ENCODE measurements at places on chromosomes 5 and 9.

DNA sequence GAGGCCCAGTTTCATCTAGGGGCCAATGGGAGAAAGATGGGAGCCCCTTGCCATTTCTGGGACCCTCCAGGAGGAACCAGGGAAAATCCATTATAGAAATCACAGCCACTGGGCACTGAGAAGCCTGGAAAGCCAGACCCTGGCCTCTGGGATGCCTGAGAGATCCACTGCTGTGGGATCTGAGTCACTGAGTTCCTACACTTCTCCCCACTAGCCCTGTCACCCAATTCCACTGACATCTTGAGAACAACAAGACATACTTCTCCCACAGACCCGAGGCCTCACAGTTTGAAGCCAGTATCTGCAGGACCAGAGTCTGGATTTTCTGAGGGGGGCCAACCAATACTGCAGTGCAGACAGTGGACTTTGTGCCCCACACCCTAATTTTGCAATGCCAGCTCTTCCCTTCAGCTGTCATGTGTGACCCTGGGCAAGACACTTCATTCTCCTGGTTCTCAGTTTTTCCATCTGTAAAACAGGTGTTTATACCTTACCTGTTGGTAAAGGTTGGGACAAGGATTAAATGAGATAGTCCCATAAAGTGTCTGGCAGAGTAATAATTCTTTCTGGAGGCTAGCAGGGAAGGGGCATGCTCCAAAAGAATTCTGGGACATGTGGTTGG lies 46.5 kb downstream of the CXXC5 start:
- DNase-seq, result no peak

GRCh38 chr5:148660346-148660660 lies 6.0 kb upstream of the HTR4 start:
- no peak for DNase-seq

- no peak for DNase-seq
Observed at GRCh38 chr9:131257266-131258025, 18.9 kb downstream of the FAM78A start.

DNA sequence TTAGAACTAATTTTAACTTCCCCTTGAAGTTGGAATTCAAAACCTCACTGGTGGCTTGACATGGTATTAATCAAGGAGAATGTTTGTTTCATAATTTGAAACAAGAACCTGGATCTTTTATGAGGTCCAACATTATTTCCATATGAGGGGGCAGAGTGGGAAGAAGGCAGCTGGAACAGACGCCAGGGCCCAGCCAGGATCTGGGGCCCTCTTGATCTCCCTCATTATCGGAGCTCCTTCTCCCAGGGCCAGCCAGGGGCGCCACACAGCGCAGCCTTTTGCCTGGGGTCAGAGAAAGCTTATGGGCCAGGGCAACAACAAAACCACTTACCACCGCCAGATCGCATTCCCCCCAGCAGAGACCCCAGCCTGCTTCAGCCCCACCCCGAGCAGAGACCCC lies 27.1 kb upstream of the NKD2 start:
- DNase-seq, result no peak

- peak; percentile 78 for DNase-seq
Observed at GRCh38 chr9:116661037-116661954, 25.8 kb upstream of the TRIM32 start.

DNA sequence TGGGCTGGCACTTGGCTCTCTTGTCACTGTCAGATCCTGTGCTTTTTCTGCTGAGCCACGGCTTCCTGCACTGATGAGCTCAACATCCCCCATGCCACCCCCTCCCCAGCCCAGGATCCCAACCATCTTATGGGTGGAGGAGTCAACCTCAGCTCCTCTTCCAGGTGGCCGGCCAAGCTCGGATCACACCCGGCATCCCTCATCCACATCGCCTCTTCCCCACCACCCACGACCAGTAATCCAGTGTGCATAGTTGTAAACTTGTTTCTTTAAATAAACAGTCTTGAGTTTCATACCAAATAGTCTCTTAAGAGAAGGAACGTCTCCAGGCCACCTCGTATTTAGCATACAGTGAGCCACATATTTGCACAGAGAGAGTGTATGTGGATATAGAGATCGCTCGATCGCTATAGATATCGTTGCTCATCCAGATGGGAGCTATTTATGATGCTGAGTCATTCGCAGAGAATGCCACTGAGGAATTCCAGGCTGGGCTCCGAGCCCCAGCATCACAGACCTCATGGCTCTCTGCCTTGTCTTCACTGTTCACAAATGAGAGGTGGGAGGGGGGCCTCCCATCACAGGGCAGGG lies 61.8 kb upstream of the CPLX2 start:
- DNase-seq, result no peak

DNA sequence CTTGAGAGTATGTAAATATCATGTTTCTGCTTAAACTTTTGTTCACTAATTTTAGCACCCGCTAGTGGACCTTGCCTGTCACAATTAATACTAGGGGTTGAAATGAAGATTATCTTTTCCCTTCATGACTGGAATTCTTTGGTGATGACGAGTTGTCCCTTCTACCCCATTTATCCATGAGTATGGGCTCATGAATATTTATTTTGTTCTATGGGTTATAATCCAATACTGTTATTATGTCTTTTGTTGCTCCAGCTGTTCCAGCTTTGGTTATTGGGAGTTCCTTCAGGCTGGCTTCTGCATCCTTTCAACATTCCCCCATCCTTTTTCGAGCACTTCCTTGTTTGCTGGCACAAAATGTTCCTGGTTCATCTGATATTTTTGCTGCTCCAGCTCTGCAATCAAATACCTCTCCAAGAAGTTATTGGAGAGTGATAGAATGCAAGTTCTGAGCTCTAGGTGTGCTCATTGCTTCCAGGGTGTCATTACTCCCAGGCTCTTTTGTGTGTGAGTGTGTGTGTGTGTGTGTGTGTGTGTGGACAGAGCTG lies 19.7 kb upstream of the ARHGEF28 start:
- DNase-seq, result no peak

DNA sequence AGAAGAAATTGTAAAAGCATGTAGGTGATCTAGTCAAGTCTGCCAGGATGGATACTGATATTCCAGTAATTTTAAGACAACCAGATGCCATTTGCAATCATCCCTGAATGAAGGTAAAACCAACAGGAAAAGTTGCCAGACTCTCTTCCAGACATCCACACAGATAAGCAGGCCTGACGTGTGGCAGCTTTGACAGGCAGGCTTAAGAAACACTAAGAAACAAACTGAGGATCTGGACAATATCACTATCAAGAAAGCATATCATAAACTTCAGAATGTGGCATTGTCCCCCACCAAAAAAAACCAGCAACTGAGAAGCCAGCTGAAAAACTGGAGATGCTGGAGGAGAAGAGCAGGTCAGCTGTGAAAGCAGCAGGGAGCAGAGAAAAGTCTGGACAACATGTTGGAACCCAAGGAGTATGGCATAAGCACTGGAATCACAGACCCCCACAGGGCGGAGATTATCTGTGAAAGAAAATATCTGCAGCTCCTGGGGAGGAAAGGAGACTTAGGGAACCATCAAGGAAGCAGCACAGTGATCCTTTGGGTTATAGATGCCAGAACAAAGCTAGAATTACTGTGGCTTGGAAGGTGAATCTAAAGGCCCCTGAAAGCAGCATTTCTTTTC lies 307.0 kb downstream of the CWC27 start:
- no peak for DNase-seq

DNA sequence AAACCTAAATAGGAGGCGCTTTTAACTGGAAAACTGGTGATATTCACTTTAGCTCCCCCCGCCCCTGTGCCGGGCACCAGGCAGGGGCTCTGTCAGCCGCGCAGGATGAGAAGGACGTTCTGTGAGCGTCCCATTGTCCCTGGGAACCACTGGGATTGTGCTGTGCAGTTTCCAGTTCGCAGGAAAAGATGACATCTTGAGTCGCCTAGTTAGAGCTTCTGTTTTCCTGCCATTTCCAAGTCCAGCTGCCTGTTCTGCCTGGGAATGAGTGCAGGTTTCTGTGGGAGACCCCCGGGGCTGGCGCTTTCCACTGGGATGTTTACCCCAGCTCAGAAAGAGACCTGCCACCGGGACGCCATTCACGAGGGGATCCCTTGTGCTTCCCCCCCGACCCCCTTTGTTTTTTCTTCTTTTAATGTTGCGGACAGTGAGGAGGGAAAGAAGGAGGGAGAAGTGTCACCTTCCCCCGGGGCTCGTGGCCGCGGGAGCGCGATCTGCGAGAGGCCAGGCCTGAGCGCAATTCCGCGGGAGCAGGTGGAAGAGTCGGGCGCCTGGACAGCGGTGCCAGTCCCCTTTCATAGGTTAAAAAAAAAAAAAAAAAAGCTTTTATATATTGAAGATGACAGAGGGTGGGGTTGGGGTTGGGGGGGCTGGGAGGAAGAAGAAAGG lies 121.5 kb downstream of the RMI1 start:
- peak; percentile 31 for DNase-seq

GRCh38 chr5:83900306-83900705 lies 179.7 kb upstream of the HAPLN1 start:
- no peak for DNase-seq

DNA sequence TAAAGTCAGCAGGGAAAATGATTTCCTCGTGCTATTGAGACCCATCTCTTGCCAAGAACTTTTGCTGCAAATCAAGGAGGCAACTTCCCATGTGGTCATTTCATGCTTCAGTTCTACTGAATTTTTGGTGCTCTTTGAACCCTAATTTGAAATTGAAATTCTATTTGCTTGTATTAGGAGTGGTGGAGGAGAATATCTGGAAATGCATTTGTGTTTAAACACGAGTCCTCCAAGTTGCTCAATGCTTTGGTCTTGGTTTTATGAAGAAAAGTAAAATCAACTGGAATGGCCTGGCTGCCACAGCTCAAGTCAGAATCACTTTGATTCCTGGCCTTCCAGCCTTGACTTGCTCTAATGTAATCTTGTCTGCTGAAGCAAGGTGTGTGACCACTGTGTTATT lies 613.2 kb downstream of the TLE1 start:
- DNase-seq, result no peak

DNA sequence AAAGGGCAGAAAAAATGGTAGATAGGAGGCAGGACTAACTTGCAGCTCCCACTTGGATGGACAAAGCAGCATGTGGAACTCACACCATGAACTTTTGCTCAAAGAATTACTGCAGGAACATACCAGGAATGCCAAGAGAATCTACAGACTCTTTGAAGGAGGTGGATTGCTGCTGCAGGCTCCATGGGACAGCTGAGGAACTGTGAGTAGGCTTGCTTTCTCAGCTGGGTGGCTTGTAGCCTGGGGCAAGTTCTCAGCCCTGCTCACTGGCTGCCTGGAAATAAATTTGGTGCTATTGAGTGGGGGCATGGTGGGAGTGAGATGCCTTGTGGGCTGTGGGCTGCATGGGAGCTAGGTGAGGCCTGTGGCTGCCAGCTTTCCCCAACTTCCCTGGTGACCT lies 574.5 kb downstream of the PRELID2 start:
- DNase-seq, result no peak

GRCh38 chr9:119369680-119370366 lies 588 bp upstream of the BRINP1 start:
- no peak for DNase-seq
